Stimulated activated CD4-positive, alpha-beta T cell treated with anti-CD3 and anti-CD28 coated beads, Interleukin-2, amount 100 ng/mL, for 24 hours (primary cell): ENCODE measurements at places on chromosomes 11 and 22.

GRCh38 chr11:134558258-134558835, 146.3 kb upstream of the B3GAT1 start:
- no peak for DNase-seq

- DNase-seq: no peak
These were observed 13.6 kb upstream of the CDC42EP1 start for GRCh38 chr22:37546437-37547250.

DNA sequence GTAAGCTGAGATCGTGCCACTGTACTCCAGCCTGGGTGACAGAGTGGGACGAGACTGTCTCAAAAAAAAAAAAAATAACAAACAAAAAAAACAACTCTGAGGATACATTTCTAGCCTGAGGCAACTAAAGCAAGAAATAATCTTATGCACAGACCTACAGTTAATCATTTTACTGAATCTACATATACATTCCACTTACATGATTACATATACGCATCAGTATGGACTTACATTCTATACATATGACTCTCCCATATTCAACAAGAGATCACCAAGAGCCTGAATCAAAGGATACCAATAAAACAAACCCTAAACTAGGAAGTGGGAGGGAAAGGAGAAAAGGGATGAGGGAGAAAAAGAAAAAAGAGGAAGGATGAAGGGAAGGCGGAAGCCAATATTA, 1.1 kb downstream of the ALG8 start:
- no peak for DNase-seq

DNA sequence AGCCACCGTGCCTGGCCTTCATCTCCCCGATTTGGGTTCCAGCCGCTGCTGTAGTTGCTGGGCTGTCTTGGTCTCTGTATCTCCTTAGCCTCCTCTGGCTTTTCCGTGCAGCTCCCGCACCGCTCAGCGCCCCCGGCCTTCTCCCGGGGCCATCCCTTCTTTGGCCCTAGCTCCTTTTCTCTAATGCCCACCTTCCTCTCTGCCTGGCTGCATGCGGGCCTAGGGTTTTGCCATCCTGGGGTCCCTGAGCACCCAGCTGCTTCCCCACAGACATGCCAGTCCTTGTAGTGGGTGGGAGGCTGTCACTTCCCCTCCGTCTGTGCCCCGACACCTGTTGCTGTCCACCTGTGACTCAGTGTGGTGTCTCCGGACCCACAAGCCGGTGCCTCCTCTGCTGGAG, 36.4 kb downstream of the KCNJ4 start:
- no peak for DNase-seq

DNA sequence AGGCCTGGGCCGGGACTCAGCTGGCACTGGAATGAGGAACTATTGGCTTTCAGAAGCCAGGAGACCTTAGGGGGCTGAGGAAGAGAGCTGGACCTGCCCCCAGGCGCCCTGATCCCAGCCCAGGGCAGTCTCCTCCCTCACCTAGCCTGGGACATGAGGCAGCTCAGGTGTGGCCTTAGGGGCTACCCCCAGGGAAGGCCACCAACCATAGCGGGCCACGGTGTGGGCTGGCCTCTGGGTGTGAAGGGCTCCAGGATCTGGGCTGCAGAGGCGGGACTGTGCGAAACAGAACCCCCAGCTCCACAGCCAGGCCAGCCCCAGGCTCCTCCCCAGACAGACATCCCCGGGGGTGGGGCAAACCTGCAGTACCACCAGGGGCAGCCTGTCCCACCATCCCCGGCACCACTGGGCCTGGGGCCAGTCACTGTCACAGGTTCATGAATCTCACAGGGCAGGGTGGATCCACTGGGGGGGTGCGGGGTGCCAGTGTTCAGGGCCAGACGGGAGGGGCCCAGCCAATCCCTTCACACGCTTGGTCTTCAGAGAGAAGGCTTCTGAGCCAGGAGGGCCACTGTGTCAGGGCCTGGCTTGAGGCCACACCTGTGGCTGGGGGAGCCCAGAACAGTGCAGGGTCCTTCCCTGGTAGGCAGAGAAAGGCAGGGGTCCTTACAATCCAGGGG, 3.5 kb downstream of the PLXNB2 start:
- no peak for DNase-seq

- DNase-seq: no peak
These were observed 143.5 kb downstream of the CCDC81 start for GRCh38 chr11:86518211-86518610.

DNA sequence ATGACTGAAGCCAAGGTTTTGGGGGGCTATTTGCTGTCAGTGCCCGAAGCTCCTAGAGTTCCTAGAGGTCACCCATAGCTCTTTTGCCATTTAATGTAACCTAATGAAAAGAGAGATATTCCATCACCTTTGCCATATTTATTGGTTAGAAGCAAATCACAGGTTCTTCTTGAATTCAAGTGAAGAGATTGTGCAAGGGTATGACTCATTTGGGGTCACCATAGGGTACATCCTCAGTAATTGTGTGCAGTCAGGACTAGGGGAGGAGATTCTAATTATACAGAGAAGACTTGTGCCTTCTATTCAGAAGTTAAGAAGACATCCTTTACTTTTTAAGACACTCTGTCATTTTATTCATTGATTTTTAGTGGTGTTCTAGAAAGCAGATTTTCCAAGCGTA, 6.9 kb upstream of the PRAME start:
- DNase-seq: no peak

GRCh38 chr22:50001388-50002231, 11.0 kb downstream of the IL17REL start:
- DNase-seq: no peak

GRCh38 chr11:85582111-85582510, 45.0 kb downstream of the DLG2 start:
- no peak for DNase-seq

- no peak for DNase-seq
These were observed 491.0 kb upstream of the KIRREL3 start for GRCh38 chr11:127491589-127491988.

GRCh38 chr11:114193730-114194679, 102.2 kb upstream of the NNMT start:
- DNase-seq: no peak

GRCh38 chr11:106925245-106925644, 93.0 kb downstream of the GUCY1A2 start:
- DNase-seq: no peak

DNA sequence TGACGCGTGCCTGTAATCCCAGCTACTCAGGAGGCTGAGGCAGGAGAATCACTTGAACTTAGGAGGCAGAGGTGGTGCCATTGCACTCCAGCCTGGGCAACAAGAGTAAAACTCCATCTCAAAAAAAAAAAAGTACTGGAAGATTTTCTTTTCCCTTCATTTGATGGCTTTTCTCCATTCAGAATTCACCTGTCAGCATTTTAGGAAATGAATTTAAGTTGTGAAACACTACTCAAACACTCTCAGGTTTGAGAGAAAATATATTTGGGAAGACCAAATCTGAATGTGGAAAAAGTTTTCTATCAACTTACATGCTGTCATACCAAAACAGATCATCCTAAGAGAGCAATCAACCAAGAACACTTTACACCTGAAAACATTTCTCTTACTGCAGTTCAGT, 2.7 kb downstream of the EIF4ENIF1 start:
- DNase-seq: no peak

- no peak for DNase-seq
These were observed 718 bp downstream of the INTS5 start for GRCh38 chr11:62652161-62653006.

- no peak for DNase-seq
These were observed 4.0 kb downstream of the CCDC88B start for GRCh38 chr11:64343767-64344559.
